Lung microvascular endothelial cell (primary cell): ENCODE measurements at places on chromosomes 4 and X. TPM values are rescaled to one million over a fixed set of nuclear protein-coding genes. Genes with fewer than 3 reads are reported as not detected.

DNA sequence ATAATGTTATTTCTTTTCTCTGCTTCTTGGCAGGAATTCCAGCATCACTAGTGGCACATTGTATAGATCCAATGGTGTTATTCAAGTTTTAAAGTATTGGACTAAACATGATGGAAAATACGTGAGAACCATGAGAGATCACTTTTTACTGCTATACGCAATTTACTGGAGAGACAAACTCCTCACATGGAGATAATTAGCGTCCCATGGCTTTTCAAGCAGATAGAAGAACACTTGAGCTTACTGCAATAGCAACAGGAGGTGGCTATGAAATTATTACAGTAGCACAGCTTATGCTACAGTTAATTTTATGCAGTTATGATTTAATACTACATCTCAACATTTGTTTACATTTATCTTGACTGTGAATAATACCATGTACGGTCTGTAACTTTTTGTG, 11.9 kb upstream of the TMEM185A start:
- DNase-seq: no peak

DNA sequence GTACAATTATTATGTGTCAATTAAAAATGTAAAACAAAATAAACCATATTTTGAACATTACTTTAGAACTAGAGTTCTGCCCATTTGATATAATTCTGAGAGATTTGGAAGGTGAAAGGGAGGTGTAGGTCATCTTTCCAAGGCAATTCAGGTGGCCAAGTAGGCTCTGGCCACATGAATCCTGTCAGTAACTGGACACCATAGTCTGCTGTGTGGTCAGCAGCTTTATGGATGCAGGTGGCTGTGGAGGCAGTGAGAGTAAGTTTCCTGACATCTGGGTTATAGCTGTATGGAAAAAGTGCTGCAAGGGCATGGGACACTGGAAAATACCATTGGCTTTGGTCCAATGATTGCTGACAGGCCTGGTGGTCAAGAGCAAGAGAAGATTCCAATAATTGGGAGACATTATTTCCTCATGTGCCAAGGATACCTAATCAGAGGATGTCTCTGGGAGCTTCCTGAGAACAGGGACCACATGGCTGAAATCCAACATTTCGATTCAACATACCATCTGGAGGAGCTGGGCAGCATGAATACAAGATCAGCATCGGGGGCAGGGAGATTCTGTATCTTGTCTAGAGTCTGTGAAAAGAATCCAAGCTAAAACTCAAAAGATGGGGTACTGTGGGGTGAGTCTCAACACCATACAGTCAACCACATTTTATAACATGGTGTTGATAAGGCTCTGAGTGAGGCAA, 523.1 kb downstream of the MID1IP1 start:
- DNase-seq: no peak

The STS gene
- total RNA-seq: 2.8 and 4.1 TPM in 2 replicates

The SCRG1 gene
- total RNA-seq: not detected in 2 replicates

The CSN1S1 gene
- not detected in 2 replicates for total RNA-seq
